Ecto neural progenitor cell (in vitro differentiated cells): ENCODE measurements at places on chromosomes 7 and 10.

- no peak for DNase-seq
These were observed 6.1 kb downstream of the ZNF853 start for GRCh38 chr7:6621195-6622133.

DNA sequence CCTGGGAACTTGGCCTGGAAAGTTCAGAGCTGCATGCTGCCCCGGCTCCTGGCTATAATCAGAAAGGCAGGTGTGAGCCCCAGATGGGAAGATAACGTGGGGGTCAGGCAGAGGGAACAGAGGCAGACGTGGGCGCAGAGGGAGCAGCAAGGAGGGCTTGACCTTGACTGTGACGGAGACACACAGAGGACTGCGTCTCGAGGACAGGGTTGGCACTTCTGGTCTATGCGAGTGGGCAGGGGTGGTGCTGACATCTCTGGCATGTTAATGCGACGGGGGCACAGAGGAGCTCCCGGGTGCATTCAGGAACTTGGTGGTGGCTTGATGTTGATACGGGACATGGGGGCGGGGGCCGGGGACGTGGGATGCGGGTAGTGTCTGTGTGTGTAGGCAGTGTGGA, 232.1 kb upstream of the GRB10 start:
- no peak for DNase-seq

GRCh38 chr10:16770670-16771069, 46.6 kb downstream of the RSU1 start:
- no peak for DNase-seq

DNA sequence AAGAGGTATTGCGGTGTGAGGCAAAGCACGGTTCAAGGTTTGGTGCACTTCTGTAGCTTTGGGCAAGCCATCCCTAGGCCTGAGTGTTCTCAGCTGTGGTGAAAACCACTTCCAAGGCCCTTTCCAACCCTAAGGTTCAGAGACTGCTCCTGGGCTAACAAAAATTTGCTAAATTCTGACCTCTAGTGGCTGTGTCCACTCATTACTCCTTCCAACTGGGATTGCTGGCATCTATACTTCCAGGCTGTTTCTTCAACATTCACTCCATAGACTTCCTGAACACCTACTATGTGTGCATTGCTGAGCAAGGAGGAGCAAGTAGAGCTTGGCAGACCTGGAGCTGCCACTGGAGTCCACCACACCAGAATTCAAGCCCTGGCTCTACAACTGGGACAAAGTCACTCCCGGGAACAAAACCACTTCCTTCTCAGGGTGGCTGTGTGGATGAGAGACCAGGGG, 29.3 kb upstream of the SH3PXD2A start:
- peak; percentile 63 for DNase-seq

DNA sequence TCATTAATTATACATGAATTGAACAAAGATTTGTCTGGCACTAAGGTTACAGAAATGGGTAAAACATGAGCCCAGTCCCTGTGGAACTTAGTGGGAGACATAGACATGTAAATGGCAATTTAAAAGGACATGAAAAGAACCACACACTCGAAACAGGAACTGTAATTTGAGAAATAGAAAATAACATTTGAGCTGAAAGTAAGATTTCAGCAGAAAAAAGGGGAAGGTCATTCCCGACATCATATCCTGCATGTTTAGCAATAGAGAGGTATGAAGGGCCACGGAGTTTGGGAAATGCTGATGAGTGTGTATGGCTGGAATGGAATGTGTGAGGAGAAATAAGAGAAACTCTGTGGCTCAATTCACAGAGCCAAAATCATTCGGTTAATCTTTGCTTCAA, 175.4 kb upstream of the AHR start:
- DNase-seq, result no peak

DNA sequence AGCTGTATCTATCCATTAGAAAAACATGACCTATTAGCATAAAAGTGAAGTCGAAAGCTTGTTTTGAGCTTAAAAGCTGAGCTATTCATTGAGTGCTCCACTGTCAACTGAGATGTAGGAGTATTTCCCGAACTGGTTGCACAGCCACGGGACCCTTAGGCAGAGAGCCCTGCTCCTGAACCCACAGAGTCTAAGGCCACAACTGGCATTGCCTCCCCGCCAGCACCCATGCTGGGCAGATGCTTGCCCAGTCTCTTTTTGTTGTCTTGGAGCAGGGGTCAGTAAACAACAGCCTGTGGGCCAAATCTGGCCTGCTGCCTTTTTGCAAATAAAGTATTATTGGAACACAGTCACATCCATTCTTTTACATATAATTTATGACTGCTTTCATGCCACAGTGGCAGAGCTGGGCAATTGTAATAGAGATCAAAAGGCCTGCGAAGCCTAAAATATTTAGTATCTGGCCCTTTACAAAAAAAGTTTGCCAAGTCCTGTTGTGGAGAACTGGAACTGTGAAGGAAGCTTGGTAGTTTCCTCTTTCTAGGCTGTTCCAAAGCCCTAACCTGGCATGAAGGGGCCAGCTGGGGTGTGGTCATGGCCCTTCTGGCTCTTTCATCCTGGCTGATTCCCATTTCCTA, 58.4 kb upstream of the WAPL start:
- no peak for DNase-seq

DNA sequence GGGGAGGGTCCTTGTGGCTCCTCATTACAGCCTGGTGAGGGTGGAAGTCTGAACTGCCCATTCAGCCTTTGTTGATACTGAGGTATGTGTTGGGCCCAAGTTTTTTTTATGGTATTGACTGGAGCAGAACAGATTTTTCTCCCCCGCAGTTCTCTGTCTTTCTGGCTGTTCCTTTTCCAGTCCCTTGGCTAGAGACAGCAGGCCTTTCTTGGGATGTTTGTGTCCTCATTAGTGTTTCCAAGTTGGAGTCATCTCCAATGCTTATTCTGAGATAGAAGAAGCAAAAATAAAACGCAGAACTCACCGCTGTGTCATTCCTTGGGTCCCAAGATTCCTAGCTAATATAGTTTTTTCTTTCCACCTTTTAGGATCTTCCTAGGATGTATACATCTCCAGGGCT, 193.3 kb downstream of the RAMP3 start:
- no peak for DNase-seq

GRCh38 chr7:14018751-14019150, 29.3 kb upstream of the ETV1 start:
- no peak for DNase-seq

GRCh38 chr10:118670472-118671124, 75.2 kb upstream of the PRLHR start:
- DNase-seq, result no peak

GRCh38 chr10:92729886-92730285, 40.1 kb downstream of the HHEX start:
- no peak for DNase-seq
